ENCODE measurements at places on chromosomes 16 and 17.

DNA sequence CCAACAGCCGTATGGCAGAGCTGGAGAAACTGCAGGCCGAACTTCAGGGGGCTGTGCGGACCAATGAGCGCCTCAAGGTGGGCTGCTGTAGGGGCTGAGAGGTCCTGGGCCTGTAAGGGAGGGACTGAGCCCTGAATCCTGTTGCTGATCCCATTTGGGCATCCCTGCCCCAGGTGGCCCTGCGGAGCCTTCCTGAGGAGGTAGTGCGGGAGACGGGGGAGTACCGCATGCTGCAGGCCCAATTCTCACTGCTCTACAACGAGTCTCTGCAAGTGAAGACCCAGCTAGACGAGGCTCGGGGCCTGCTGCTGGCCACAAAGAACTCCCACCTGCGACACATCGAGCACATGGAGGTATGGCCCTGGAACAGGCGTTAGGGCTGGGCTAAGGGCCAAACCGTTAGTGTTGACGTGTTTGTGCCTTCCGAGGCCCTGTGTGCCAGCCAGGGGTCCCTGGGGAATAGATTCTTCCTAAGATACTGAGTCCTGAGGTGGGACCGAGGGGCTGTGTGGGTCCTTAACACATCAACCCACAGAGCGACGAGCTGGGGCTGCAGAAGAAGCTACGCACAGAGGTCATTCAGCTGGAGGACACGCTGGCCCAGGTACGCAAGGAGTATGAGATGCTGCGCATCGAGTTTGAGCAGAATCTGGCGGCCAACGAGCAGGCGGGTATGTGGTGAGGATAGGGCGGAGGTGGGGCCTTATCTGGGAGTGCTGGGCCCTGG, 4.2 kb downstream of the RNF40 start:
- no peak for DNase-seq

DNA sequence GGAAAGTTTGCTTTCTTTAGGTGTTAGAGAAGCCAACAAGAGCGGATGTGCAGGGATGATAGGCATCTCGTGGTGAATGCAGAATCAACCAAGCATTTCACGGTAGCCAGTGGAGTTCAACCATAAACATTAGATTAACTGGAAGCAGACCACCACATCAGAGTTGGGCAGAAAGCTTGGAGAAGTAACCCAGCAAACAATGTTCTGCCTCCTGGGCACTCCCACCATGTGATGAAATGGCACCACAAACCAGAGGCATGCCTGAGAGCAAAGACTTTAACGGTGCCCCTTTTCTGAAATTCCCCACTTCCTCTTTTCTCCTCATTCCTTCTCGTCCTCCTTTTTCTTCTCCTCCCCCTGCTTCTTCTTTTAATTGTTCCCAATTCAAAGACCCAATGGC, 193.5 kb upstream of the ANKFN1 start:
- DNase-seq: no peak

DNA sequence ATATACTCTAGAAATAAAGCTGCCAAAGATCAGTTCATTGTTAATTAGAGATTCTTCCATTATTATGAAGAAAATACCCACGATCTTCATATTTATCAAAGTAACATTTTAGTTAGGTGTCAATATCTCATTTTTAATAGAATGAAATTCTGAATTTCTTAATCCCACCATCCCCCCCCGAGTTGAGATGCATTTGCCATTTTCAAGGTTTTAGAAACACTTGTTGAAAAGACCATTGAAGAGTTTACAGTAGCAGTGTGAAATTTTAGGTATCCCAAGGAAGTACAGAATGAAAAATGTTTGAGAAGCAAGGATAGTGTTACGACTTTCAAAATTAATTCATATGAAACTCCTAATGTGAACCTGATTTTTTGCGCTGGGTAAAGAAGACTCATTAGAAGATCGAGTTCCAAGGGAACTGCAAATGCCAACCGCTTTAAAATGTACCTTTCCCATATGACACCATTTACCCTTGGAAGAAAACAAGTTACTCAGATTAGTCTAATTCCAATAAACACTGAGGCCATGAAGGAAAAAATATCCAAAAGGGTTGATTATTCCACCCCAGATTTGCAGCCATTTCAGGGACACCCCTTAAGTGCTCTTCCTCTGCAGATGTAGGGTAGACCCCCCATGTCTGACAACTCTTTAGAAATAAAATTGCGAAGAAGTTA, 731 bp downstream of the IKZF3 start:
- no peak for DNase-seq

DNA sequence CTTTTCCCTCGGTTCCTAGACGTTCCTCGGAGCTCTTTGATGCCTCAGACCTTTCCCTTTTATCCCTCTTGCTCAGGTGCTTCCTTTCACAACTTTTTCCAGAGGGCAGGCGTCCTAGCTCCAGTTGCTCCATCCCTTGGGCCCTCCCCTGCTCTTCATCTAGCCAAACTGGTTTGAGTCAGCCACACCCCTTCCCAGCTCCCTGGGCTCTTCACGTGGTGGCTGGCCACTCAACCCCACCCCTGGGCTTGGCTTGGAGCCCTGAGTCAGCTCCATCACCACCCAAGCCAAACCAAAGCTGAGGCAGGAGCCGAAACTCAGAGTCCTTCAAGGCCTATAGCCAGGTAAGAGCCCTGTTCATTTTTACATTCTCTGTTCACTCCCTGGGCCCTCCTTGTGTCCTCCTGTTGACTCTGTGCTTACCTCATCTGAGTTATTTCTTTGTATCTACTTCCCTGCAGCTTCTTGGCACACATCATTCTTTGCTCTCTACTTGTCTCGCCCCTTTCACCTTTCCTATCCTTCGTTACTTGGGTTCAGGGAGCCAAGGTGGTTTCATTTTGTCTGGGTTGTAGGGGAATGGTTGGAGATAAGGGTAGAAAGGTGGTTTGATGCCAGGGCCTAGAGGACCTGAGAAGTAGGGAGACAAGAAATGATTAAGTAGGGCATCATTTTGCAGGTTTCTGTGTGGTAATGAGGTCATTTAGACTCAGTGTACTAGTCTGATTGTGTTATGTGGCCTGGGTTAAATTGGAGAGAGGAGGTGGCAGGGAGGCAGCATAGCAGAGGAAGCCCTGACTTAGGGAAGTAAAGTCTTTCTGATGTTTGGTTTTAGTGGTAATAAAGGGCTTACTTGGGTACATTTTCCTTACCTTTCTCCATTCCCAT, 7.6 kb upstream of the PHKG2 start:
- no peak for DNase-seq

GRCh38 chr17:62075308-62075815, 10.3 kb upstream of the MED13 start:
- no peak for DNase-seq

DNA sequence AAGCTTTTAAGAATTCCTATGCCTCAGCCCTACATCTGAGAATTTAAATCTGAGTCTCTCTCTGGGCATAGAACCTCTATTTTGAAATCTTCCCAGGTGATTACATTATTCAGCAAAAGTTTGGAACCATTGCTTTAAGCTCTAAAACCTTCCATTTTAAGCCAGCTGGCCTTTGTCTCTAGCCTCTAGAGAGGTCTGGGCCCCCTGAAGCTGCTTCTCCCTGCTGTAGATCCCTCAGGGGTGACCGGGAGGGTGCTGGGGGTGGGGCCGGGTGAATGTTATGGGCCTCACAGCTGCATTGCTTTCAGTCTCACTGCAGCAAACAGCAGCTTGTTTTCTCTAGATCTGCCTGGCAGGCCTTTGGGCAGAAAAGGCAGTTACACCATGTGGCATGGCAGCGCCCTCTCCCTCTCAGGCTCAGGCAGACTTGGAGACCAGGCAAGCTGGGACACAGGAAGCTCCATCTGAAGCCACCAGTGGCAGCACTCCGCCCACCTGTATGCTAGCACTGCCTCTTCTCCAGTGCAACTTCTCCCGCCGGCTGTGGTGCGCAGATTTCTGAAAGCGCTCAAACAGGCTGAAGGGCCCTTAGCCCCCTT, 66.3 kb downstream of the MPRIP start:
- no peak for DNase-seq

DNA sequence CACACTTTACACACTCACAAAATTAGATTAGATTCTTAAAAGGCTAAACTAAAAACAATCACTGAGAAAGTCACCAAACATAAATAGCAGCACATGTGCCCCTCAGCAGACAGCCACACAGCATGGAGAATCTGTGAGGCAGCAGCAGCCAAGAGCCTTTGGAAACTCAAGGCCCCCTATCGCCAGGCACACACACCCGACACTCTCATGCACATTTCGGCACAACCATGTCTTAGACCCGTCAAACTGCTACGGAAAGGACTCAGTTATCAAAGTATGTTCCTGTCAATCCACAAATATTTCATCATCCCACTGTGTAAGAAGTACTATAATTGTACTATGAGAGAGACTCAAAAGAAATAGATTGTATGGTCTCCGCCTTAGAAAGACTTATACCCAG, 20.9 kb downstream of the UBE2O start:
- no peak for DNase-seq

DNA sequence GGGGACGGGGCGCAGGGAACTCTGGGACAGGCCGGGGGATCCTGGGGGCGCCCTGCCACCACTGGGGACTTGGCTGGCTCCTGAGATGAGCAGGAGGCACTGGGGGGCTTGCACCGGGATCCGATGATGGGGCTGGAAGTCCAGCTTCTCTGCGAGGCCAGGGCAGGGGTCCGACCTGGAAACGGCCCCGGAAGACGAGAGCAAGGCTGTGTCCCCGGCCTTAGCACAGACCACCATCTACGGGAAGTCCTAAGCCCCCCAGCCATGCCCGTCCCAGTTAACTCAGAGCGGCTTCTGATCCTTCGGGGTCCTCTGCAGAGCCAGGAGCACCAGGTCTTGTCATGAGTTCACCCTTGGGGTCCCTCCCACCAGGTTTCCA, 573 bp downstream of the CDT1 start:
- no peak for DNase-seq

DNA sequence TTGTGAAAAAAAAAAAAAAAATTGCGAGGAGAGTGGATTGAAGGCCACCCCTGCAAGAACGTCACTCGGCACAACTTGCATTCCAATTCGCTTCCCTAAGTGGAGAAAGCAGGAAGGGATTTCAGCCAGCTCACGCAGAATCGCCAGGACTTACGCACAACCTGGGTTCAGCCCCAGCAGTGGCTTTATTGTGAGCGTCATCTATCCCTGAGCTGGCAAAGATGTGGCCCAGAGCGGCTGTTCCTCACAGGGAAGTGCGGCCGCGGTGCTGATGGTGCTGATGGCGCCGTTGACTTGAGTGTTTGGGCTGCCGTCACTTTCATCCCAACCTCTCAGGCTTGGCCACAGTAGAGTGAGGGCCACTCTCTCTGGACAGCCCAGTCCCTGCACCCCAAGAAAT, 197.6 kb downstream of the NTN1 start:
- DNase-seq: no peak

- DNase-seq: no peak
Observed at GRCh38 chr16:28858421-28858820, 5.2 kb upstream of the SH2B1 start.

- DNase-seq: no peak
Observed at GRCh38 chr17:13598353-13599167, 3.2 kb downstream of the HS3ST3A1 start.

GRCh38 chr16:51549836-51550235, 398.8 kb upstream of the SALL1 start:
- no peak for DNase-seq

GRCh38 chr16:88734361-88734728, 28.0 kb downstream of the CTU2 start:
- DNase-seq: no peak

DNA sequence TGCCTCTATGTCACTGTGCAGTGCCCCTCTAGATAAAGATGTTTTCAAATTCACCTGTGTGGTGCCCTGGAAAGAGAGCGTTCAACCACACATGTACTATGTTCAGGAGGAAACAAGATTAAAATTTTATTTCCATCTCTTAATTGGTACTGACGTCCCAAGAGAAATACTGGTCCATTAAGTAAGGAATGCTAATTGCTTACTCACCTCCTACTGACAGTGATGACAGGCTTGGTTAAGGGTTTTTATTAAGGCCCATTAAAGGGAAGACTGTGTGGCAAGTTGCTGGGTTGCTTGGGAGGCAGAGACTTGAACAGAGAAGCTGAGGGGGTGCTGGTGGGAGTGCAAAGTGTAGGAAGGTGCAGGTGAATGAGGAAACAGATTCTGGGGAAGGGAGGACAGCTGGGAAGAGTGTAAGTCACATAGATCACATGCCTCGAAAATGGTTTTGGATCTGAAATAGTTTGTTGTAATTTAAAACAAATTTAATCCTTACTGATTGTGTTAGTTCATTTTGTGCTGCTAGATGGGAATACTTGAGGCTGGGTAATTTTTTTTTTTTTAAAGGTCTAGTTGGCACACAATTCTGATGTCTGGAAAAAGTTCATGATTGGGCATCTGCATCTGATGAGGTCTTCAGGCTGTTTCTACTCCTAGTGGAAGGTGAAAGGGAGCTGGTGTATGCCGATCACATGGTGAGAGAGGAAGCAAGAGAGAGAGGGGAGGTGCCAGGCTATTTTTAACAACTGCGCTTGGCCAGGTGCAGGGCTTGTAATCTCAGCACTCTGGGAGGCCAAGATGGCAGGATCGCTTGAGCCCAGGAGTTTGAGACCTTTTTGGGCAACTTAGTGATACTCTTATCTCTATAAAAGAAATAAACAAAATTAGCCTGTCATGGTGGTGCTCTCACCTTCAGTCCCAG, 140.5 kb downstream of the CACNG3 start:
- DNase-seq: no peak

DNA sequence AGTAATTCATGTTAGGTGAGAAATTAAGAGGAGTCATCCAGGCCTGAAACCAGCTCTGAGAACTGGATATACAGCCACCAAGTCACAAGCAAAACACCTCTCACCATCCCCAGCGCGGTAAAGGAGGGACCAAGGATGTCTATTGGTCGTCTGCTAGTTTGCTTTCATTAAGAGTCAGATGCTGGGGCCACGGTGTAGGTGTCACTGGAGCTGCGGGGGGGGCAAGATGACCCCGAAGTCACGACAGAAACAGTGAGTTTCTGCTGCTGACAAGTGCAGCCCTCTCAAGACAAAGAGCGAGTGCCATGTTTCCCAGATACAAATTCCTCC, 790 bp downstream of the NCBP3 start:
- no peak for DNase-seq

DNA sequence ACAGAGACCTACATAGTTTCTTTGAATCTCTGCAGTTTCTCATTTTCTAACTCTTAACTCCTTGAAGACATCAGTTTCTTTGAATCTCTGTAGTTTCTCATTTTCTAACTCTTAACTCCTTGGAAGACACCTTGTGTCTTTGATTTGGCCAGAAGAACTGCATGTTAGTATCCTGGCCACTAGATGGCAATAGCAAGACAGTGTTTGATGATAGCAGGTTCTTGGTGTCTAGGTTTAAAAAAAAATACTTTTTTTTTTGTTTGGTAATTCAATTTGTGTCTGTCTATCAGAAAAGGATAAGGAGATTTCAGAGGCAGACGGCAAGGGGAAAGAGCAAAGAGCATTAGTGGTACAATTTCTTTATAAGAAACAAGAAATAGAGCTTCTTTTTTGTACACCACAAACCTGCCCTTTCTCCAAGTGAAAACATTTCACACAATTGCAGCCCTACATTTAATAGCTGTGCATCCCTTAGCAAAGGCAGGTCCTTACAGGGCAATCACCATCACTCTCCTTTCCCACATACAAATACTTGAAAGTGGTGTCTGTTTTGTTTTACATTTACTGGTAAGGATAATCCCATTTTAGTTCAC, 1324.9 kb upstream of the CDH8 start:
- DNase-seq: no peak
